ENCODE measurements at places on chromosomes 7 and 10. TPM values are rescaled to one million over a fixed set of nuclear protein-coding genes. Genes with fewer than 3 reads are reported as not detected.

DNA sequence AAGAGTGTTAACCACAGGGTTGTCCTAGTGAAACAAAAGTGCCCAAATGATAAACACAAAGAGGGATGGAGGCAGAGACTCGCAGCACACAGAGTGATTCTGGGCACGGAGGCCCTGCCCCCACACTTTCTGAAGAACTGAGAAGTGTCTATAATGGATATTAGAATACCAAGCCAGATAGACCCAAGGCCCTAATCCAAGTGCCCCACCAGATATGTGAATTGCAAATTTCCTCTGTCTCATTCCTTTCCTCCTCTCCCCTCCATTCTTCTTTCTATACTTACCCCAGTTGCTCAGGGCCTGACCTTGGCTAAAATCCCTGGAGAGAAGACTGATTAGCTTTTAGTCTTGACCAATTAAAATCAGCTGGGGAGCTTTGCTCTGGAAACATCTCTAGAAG is 106.8 kb upstream of the AOAH start:
- no peak for DNase-seq
- peaks cover 3% of the 10 kb centered on the region for H3K36me3 ChIP-seq
- no peak overlapping the region for H3K4me3 ChIP-seq
- no peaks in the 10 kb centered on the region for H3K4me1 ChIP-seq

GRCh38 chr10:86261941-86262687 is 104.5 kb downstream of the GRID1 start:
- no peak overlapping the region for H3K4me3 ChIP-seq
- peak; percentile 38 for DNase-seq
- no peak overlapping the region for H3K27ac ChIP-seq
- no peaks in the 10 kb centered on the region for H3K4me1 ChIP-seq
- peaks cover 14% of the 10 kb centered on the region for H3K27me3 ChIP-seq
- H3K36me3 ChIP-seq = no peaks in the 10 kb centered on the region

DNA sequence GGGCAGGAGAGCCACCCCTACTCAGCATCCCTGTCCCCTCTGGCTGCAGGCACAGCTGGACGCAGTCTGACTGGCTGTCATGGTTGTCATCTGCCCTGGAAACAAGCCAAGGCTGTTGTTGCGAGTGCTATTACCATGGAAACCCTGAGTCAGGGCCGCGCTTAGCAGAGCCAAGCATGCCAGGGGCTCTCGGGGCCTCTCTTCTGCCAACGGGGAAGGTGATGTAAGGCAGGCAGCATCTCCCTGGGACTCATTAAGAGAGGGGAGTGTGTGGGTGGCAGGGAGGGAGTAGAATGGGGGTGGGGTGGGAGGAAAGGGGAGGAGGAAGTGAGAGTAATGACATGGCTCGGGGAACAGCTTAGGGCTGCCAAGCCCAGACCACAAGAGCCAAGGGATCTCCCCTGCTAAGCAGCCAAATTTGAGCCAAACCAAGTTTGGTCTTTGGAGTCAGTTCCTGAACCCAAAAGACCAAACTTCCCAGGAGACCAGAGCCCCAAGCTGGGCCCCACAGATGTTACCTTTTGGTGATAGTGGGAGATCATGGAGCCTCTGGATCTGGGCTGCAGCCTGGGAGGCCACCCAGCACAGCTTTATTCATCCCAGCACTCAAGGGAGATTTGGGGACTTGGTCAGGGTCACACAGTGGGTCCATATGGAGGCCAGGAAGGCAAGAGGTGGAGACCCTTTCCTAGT is 67.6 kb downstream of the TMEM130 start:
- no peaks in the 10 kb centered on the region for H3K36me3 ChIP-seq
- peak; percentile 62 for DNase-seq
- H3K27me3 ChIP-seq = peaks cover 6% of the 10 kb centered on the region
- H3K27ac ChIP-seq = no peak overlapping the region
- H3K4me1 ChIP-seq = no peaks in the 10 kb centered on the region
- no peak overlapping the region for H3K4me3 ChIP-seq

Gene RAB19
- 5.6 TPM for total RNA-seq

Gene CCDC172
- total RNA-seq = not detected

- no peak for DNase-seq
- no peaks in the 10 kb centered on the region for H3K36me3 ChIP-seq
- H3K4me3 ChIP-seq = no peak overlapping the region
Observed at GRCh38 chr7:95585426-95585789, 10.9 kb downstream of the PDK4 start.

- H3K36me3 ChIP-seq = no peaks in the 10 kb centered on the region
- H3K4me1 ChIP-seq = peaks cover 10% of the 10 kb centered on the region
- no peak overlapping the region for H3K4me3 ChIP-seq
- no peak for DNase-seq
- H3K27ac ChIP-seq = no peak overlapping the region
- H3K27me3 ChIP-seq = peaks cover 20% of the 10 kb centered on the region
Observed at GRCh38 chr7:26036092-26036491, 115.9 kb upstream of the NFE2L3 start.

DNA sequence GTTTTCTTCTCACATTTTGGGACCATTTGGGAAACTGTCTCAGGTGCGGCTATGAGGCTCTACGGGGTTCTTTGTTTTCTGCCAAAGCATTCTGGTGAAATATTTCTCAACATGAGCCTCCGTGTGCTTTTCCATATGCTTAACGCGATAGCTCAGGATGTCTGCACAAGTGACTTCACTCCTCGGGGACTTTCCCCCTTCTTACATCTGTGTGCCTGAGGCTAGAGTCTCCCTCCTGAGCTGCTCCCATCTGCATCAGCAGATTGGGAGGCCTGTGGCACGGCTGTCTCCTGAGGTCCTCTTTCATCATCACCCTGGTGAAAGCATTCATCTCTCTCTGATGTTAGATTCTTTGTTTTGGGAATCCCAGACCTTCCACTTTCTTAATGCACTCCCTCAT is 1190.9 kb downstream of the TYW1 start:
- H3K4me3 ChIP-seq = no peak overlapping the region
- no peaks in the 10 kb centered on the region for H3K4me1 ChIP-seq
- H3K27ac ChIP-seq = no peak overlapping the region
- no peaks in the 10 kb centered on the region for H3K36me3 ChIP-seq
- no peaks in the 10 kb centered on the region for H3K27me3 ChIP-seq
- no peak for DNase-seq

Gene KLF14
- total RNA-seq = not detected

DNA sequence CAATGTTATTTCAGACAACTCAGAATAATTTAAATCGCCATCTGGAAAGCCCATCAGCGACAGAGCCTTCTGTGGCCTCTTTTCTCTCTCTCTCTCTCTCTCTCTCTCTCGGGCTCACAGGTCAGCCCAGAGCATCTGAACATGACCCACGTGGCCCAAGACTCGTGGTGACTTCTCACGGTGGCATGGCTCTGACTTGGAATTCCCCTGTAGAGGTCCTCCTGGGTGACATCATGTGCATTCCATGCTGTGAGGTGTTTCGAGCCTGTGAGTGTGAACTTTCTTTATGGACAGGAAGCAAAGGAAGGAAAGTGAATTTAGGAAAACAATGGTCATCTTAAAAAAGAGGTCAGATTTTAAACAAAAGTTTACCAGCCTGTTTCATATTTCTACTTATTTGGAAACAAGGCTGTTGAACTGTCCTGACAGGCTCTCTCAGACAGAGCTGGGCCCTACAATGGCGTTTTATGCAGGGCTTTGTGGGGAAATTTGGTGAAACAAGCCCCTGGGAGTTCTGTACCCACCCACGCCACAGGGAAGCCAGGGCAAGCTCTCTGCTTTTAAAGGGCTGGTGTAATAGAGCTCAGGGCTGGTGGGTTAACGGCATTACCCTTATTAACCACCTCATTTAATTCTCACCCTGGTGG is 359.7 kb upstream of the ZNF32 start:
- peaks cover 10% of the 10 kb centered on the region for H3K4me1 ChIP-seq
- no peak overlapping the region for H3K4me3 ChIP-seq
- DNase-seq = no peak

Gene SNX10
- 47.8 TPM for total RNA-seq

Gene MCM10
- total RNA-seq = 69.0 TPM

- H3K4me1 ChIP-seq = no peaks in the 10 kb centered on the region
- H3K36me3 ChIP-seq = no peaks in the 10 kb centered on the region
- no peak overlapping the region for H3K4me3 ChIP-seq
Observed at GRCh38 chr10:130472236-130472635, 336.0 kb downstream of the GLRX3 start.

Gene VSTM2A
- total RNA-seq = not detected

- H3K27me3 ChIP-seq = peaks cover 2% of the 10 kb centered on the region
- H3K27ac ChIP-seq = no peak overlapping the region
- no peak overlapping the region for H3K4me3 ChIP-seq
- H3K4me1 ChIP-seq = no peaks in the 10 kb centered on the region
Observed at GRCh38 chr7:55056577-55057480, 38.0 kb downstream of the EGFR start.

Gene TAS2R5
- 1.8 TPM for total RNA-seq

Gene OR2A42
- total RNA-seq = not detected

Gene NHLRC2
- 23.0 TPM for total RNA-seq

DNA sequence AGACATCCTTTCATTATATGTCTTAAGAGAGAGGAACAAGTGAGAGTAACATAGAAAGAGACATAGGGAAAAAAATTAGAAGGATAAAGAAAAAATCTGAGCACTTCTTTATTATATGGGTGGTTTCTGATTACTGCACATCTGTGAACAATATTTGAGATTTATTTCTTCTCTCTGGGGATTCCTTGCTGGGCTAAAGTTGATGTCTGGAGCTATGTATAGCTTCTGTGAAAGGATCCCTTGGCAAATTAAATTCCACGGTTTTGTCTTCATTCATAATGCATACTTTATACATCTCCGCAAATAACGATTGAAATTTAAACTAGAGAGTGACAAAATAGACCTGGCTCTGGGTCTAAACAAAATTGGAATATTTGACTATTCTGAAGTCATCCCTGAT is 232.2 kb upstream of the CTBP2 start:
- H3K27ac ChIP-seq = no peak overlapping the region
- H3K27me3 ChIP-seq = peaks cover 2% of the 10 kb centered on the region
- no peaks in the 10 kb centered on the region for H3K4me1 ChIP-seq

Gene RHOBTB1
- total RNA-seq = 0.09 TPM

DNA sequence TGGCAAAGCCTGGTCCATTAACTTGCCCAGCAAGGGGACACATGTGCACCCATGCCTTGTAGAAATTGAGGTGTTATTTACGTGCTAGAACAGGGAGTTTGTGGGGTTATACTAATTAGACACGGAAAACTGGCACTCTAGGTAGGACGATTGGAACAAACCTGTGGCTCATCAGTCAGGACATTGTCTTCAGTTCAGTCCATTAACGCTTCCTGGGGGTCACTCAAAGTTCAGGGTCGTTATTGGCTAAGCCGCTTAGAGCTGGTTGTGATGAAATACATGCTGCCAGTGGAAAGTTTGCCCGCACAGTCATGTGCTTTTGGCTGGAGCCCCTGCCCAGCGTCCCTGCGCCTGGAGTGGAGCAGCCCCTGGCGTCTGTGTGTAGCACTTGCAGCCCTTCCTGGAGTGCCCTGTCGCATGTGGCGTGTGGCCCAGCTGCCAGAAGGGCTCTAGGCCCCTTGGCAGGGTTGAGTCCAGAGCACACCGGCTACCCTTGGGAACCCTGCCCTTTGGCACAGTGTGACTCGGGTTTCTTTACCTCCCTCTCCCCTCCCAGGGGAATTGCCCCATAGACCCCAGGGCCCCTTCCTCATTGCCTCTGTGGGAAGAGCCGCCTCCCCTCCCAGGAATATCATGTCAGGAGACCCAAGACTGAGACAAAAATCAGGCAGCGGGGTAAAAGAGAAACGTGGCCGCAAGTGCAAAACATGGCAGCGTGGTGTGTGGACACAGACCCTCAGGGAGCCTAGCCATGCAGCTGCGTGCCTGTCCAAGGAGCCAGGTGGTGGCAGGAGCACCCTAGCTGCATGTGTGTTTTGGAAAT is 9.8 kb downstream of the ZNF775 start:
- peaks cover 2% of the 10 kb centered on the region for H3K36me3 ChIP-seq
- no peak for DNase-seq
- H3K27me3 ChIP-seq = no peaks in the 10 kb centered on the region
- H3K27ac ChIP-seq = no peak overlapping the region

Gene AHCYL2
- 9.6 TPM for total RNA-seq

GRCh38 chr7:134374291-134374690 is 57.6 kb upstream of the SLC35B4 start:
- H3K4me1 ChIP-seq = no peaks in the 10 kb centered on the region
- H3K27ac ChIP-seq = no peak overlapping the region
- peaks cover 15% of the 10 kb centered on the region for H3K27me3 ChIP-seq
- no peak overlapping the region for H3K4me3 ChIP-seq

GRCh38 chr10:101793526-101793925 is 10.3 kb upstream of the NPM3 start:
- H3K4me3 ChIP-seq = no peak overlapping the region
- H3K36me3 ChIP-seq = peaks cover 49% of the 10 kb centered on the region
- DNase-seq = no peak
- H3K27me3 ChIP-seq = no peaks in the 10 kb centered on the region
- H3K27ac ChIP-seq = no peak overlapping the region

- no peaks in the 10 kb centered on the region for H3K36me3 ChIP-seq
- no peak overlapping the region for H3K4me3 ChIP-seq
- no peak overlapping the region for H3K27ac ChIP-seq
- no peak for DNase-seq
- H3K4me1 ChIP-seq = no peaks in the 10 kb centered on the region
- no peaks in the 10 kb centered on the region for H3K27me3 ChIP-seq
Observed at GRCh38 chr7:80725181-80725611, 86.8 kb downstream of the CD36 start.

- no peak overlapping the region for H3K27ac ChIP-seq
- H3K27me3 ChIP-seq = no peaks in the 10 kb centered on the region
- DNase-seq = no peak
- no peaks in the 10 kb centered on the region for H3K4me1 ChIP-seq
Observed at GRCh38 chr7:77653572-77653971, 42.7 kb upstream of the RSBN1L start.

Gene ADRA2A
- total RNA-seq = 0.07 TPM

DNA sequence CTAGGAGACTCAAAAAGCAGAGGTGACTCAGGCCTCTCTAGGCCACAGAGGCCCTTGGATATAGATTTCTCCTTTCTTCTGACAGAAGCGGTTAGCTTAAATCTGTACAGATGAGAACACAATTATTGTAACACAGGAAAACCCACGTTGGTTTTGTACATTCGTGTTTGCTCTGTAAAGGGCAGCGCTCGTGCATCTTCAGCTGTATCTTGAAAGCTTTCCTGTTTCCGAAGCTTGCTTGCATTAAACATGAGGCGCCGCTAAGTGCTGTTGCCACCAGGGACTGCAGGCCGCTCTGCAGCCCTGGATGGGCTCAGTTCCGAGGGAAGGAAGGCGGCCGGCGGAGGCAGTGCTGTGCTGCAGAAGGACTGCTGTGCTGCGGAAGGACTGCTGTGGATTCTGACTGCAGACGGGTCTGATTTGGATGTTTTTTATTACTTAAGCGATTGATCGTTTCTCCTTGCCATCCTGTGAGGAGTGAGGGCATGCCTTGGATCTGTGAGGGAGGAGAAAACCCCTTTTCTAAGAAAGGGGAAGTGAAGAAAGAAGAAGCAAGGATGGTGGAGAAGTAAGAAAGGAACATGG is 53.3 kb downstream of the FHIP2A start:
- H3K36me3 ChIP-seq = no peaks in the 10 kb centered on the region
- H3K27me3 ChIP-seq = peaks cover 37% of the 10 kb centered on the region
- H3K4me3 ChIP-seq = no peak overlapping the region
- DNase-seq = peak; percentile 51
- H3K4me1 ChIP-seq = peaks cover 10% of the 10 kb centered on the region
- H3K27ac ChIP-seq = no peak overlapping the region

Data from activated CD8-positive, alpha-beta T cell treated with anti-CD3 and anti-CD28 coated beads for 36 hours (primary cell).